ENCODE measurements at places on chromosomes 3 and 15.

DNA sequence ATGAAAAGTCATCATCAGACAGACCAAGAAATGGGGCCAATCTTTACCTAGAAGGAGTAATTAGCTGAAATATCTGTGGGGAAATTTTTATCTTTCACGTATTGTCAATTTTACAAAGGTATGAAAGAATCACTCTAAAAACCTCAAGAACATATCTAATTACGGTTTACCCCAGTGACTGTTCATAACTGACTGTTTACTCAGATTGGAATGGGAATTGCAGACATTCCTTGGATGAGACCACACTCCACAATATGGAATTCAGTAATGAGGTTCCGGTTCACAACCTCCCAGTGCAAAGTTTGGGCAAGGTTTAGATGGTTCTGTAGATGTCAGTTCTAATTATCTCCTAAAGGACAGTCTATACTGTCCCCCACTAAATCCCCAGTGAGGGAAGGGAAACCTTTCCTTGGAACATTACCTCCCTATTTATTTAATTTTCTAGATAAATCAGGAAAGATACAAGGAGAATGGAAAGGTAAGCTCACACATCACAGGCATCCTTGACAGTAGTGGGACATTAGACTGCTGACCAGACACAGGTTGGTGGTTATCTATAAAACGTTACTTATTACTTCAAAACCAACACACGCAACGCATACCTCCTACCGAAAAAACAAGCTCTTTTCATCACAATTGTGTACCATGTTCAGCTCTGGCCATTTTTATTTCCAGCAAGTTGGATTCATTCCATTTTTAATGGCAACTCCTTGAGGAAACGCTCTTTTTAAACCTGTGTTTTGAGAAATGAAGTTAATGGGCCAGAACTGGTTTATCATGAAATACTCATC lies 129.9 kb downstream of the RORA start:
- DNase-seq = no peak

GRCh38 chr15:38997841-38998240 lies 433.2 kb upstream of the RASGRP1 start:
- DNase-seq = no peak

GRCh38 chr3:167113035-167113830 lies 266.9 kb downstream of the ZBBX start:
- no peak for DNase-seq

DNA sequence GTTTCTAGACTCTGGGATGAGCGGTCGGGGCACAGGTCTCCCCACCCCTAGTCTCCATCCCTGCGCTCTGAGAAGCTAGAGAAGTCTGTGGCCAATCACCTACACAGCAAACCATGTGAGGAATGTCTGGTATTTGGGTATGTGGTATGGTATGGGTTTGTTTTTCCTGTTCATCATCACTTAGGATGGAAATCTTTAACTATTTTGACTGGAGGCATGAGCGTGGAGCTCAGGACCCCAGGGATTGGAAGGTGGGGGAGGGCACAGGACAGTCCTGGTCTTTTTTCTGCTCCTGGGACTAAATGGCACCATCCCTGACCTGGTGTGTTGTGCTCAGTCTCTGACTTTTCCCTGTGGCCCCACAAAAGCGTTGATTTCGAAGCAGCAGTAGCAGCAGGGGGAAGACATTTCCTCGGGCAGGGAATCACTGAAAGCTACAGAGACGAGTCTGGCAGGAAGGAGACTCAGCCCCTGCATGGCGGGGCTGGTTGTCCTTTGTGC lies 191.7 kb upstream of the TPM1 start:
- no peak for DNase-seq

DNA sequence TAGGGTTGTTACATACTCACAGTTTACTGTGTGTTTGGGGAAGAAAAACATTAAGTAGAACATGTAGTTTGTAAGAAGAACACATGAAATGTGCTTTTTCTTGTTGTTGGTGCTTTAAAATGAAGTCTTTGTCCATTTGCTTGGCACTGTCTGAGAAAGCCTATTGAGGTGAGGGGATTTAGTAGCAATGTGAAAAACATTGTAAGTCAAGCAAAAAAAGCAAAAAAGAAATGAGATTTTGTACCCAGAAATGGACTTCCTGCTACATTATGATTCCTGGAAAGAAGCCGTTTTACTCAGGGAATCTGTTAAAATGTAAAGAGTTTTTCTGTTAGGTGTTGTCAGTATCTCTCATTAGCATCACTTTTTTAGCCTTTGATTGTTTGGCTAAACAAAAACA lies 59.9 kb downstream of the KAT2B start:
- DNase-seq = no peak

Measured in smooth muscle cell of the brain vasculature (primary cell).